Esophagus mucosa (tissue), 1 donor: ENCODE measurements at places on chromosomes 1 and 21. TPM values are rescaled to one million over a fixed set of nuclear protein-coding genes. Genes with fewer than 3 reads are reported as not detected.
A peak's percentile ranks its signal among the peaks of the same experiment; 100 is the strongest.

The TDRD5 gene
- not detected for total RNA-seq

The LCE2C gene
- not detected for total RNA-seq

The C8A gene
- total RNA-seq, result not detected

The TMEM52 gene
- 0.32 TPM for total RNA-seq

The STK40 gene
- total RNA-seq, result 31.8 TPM

The MROH7 gene
- 0.68 TPM for total RNA-seq

The TNNI3K gene
- not detected for total RNA-seq

The ELOVL1 gene
- total RNA-seq, result 172 TPM

The RIPK4 gene
- 51.1 TPM for total RNA-seq

The GNL2 gene
- total RNA-seq, result 28.6 TPM

The RPS6KC1 gene
- 8.5 TPM for total RNA-seq

The PODN gene
- 2.6 TPM for total RNA-seq

The OXCT2 gene
- total RNA-seq, result 0.20 TPM

DNA sequence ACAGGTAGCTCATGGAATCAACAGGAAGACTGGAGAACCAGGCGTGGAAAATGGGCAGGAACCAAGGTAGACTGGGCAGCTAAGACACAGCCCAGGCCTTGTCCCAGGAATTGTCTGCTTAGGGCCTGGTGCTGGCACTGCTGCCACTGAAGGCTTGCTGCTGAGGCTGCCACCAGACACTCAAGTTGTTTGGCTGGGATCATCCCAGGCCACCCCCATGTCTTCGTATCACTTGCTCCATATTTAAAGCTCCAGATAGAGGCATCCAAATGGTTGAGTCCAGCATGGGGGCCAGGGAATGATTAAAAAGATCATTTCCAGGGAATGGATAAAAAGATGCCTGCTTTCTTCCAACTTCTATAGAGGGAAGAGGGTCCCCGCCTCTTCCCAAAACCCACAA lies 107.4 kb upstream of the GADD45A start:
- no peak for ATAC-seq

- ATAC-seq, result no peak
These were observed 3.6 kb upstream of the GPR61 start for GRCh38 chr1:109535971-109536491.

GRCh38 chr1:41313661-41314131 lies 47.5 kb upstream of the FOXO6 start:
- no peak for ATAC-seq

DNA sequence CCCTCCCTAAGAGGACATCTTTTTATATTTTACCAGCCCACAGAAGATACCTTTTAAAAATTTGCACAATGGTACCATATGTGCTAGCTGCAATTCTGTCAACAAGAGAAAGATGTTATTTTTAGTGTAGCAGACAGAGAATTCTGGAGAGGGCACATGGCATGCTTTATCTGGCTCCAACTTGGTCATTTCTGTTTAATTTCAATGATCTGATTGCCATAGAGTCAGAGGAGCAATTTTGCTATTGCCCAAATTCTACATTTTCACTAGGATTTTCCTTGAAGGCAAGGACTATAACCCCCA lies 17.3 kb downstream of the DISC1 start:
- no peak for ATAC-seq

- no peak for ATAC-seq
These were observed 1378.4 kb upstream of the ADGRL4 start for GRCh38 chr1:80384959-80385358.

DNA sequence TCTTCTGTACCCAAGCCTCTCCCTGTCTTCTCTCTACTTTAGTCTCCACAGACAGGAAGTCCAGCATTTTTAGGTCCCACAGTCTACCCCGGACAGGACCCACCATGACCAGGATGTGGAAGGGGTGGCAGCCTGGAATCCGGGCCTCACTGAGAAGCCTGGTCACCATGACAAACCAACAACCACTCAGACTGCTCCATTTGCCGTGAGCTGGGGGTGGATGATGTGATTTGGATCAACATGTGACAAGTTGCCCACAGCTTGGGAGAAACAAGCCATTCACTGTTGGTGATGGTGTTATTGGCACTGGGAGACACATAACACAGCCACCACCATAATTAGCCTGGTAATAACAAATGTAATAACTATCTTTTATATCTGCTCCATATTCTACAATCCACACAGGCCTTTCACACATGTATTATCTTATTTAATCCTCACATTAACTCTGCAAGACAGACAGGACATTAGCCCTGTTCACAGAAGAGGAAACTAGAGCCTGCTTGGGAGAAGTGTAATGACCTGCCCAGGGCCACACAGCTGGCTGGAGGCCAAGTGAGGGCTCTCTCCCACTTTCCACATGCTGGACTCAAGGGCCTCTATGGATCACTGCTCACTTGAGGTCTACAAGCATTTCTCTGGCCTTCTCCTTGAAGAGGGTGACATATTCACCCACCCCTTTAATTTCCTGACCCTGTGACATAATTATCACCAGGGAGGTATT lies 22.9 kb downstream of the MEF2D start:
- no peak for ATAC-seq

DNA sequence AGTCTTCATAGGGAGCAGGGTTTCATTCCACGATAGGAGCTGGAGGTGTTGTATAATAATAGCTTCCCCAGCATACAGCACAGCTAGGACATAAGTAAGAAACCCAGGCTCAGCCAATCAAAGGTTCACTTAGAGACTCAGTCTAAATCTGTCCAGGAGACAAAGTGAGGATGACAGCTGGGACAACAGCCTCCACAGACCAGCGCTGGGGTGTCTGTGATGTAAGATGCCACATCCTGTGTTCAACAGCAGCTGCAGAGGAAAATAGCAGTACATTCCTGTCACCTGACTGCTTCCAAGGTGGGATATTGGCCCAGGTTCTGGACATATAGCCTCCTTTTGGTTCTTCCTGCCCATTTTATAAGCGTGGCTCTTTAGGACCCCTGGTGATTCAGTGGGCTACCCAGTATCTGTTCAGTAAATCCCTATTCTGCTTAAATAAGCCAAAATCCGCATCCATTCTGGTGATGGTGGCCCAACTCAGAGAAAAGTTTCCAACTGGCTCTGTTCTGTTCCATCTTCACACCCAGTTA lies 176.8 kb upstream of the SYT6 start:
- no peak for ATAC-seq

GRCh38 chr1:216921866-216922265 lies 198.6 kb upstream of the ESRRG start:
- ATAC-seq, result no peak

GRCh38 chr21:16913010-16913409 lies 599.8 kb upstream of the CXADR start:
- ATAC-seq, result peak; percentile 74

DNA sequence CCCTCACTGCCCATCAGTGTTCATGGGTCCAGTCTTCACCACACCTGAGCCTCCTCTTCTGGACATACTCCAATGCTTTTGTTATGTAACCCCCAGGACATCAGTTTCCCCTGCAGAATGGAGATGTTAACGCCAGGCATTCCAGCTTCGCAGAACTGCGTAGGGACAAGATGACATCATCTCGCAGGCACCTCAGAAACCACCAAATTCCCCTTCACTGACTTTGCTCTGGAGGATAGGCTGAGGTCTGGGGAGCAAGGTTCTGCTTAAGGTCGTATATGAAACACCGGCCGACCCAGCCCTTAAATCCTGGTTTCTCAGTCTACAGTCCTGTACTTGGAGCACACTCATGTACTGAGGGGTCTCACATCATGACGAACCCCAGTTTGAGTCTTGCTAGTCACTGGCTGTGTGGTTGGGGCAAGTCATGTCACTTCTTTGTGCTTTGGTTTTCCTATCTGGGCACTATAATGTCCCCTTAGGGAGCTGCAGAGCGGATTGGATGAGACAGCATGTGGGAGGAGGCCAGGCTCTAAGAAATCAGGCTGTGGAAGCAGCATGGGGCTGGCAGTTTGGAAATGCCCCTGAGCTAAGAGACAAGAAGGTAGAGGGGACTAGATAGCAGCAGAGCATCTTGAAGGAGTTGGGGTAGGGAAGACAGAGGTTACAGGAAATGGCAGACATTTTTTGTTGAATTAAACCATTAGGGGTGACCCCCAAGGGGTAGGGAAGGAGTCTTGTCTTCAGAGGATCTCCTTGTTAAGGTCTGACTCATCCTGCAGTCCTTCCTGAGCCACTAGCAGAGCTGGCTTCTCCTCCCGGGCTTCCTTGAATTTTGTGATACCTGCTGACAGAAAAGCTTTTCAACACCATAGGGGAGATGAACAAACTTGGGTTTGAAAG lies 138.3 kb downstream of the FOXD2 start:
- no peak for ATAC-seq

GRCh38 chr1:29875557-29876028 lies 639.3 kb downstream of the PTPRU start:
- no peak for ATAC-seq

DNA sequence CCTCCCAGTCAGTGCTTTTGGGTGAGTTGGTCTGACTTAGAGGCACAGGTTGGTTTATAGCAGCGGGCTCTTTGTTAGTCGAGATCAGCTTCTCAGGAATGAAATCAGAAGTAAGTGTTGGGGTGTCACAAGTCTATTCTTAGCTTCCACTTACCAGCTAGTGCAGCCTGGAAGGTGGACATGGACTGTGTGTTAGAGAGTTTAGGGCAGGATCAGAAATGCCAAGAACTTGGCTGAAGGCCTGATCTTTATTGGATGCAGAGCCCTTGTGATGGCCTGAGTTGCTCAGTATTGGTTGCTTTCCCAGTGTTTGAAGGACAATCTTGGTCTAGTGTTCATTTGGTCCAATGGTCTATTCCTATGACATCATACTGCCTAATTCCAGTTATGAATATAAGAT lies 377.0 kb upstream of the USP24 start:
- ATAC-seq, result no peak

- ATAC-seq, result no peak
These were observed 92.2 kb downstream of the GRIK3 start for GRCh38 chr1:36942148-36942547.

DNA sequence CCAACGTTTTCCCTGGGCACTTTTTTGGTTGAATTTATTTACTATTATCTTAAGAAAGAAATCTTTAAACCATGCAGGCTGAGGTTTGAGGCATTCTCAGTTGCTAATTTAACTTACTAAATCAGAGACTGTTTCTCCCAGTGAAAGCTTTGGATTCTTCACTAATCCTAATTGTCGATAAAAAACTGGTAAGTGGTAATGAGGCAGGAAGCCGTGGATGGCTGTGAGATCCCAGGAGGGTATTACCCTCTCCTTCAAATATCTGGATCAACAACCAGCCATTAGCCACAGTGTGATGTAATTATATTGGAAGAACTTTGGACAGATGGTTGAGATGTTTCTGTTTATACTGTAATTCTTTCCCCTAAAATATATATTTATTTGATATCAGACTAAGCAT lies 485.0 kb downstream of the DISC1 start:
- ATAC-seq, result no peak

GRCh38 chr1:231052777-231053176 lies 12.7 kb upstream of the FAM89A start:
- no peak for ATAC-seq

GRCh38 chr21:42443181-42443785 lies 39.6 kb downstream of the UBASH3A start:
- ATAC-seq, result no peak

GRCh38 chr1:63512584-63512983 lies 10.4 kb downstream of the ITGB3BP start:
- ATAC-seq, result no peak

DNA sequence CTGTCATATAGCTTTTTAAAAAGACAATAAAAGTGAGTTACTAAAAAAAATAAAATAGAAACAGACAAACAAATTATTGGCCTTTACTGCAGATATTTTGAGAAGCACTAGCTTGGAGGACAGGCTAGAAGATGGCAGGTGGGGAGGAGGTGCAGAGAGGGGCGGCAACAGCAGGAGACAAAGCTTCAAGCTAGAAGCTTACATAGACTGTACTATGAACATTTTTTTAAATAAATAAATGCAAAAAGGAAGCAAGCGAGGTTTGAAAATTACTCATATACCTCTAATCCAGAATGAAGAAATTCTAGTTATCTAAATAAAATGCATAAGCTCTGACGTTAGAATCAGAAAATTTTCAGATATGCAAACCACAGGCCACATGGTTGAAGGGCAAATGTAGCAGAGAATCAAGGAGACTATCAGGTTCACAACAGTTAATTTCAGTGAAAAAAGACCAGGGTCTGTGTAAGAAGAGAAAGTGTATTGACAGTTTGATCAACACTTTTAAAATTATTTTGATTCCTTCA lies 54.9 kb downstream of the NRIP1 start:
- no peak for ATAC-seq

- ATAC-seq, result no peak
These were observed 20.9 kb upstream of the DYNLT5 start for GRCh38 chr1:66731170-66731865.

DNA sequence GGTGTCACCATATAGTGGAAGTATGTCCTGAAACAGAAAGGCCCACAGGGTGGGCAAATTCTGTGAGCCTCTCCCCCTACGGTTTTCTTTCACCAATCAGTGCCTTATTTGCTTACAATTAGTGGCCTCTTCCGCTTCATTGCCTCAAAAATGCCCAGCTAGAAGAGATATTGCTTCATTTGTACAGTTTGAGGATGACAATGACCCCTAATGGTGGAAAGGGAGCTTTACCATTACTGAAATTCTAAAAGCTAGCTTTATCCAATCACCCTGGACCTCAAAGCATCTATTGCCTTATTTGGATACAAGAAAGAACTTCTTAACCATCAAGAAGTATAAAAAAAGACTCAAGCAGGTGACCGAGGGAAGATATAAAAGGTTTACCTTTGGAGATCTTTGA lies 49.6 kb downstream of the LRRC71 start:
- ATAC-seq, result no peak

GRCh38 chr21:39153842-39154241 lies 29.4 kb downstream of the PSMG1 start:
- ATAC-seq, result peak; percentile 77
